Right kidney (tissue), 9 donors: ENCODE measurements at places on chromosomes 7 and 10.

DNA sequence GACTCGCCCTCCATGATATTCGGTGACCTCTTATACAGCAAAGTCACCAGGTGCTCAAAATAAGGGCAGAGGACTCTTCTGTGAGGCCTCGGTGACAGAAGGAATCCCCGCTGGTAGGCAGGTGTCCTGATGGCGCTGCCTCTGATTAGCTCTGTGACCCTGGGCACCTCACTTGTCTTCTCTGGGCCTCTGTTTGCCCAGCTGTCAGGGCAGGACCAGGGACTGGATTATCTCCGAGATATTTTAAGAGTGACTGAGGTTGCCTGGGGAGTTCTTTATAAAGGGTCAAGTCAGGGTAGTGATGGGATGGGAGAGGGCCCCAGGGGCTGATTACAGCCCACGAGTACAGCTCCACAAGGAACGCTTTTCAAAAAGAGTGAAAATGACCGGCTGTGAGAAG is 70.9 kb upstream of the SAMD8 start:
- DNase-seq: no peak

GRCh38 chr10:79097021-79097872 is 28.5 kb downstream of the ZMIZ1 start:
- no peak for DNase-seq

DNA sequence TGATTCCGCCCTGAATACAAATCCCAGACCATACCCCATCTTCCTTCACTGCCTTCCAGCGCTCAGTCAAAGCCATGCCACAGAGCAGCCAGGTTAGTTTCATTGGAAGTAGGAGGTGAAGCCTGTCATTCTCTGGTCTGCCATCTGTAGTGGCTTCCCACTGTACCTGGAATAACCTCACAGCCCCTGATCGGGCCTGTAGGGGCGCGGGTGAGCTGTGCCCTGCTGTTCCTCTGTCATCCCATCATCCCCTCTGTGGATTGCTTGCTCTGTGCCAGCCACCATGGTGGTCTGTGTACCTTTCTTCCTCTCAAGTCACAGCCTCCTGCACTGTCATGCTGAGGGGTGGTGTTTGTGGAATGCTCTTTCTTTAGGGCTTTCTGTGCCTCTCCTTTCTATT is 155.1 kb downstream of the ZNF22 start:
- no peak for DNase-seq

DNA sequence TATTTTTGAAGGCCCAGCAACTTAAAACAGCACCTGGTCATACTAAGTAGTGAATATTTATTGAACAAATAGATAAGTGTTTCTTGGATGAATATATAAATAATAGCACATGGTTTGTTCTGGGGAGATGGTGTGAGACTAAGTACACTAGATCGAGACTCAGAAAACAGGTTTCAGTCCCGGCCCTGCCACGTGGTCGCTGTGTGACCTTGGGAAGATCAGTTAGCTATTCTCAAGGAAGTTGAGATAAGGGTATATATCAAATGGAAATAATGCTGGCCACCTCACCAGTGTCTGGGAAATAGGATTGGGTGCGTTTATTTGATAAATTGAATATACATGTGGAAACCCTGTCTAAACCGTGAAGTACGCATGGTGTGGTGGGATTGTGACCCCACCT is 354.6 kb downstream of the SDK1 start:
- no peak for DNase-seq

DNA sequence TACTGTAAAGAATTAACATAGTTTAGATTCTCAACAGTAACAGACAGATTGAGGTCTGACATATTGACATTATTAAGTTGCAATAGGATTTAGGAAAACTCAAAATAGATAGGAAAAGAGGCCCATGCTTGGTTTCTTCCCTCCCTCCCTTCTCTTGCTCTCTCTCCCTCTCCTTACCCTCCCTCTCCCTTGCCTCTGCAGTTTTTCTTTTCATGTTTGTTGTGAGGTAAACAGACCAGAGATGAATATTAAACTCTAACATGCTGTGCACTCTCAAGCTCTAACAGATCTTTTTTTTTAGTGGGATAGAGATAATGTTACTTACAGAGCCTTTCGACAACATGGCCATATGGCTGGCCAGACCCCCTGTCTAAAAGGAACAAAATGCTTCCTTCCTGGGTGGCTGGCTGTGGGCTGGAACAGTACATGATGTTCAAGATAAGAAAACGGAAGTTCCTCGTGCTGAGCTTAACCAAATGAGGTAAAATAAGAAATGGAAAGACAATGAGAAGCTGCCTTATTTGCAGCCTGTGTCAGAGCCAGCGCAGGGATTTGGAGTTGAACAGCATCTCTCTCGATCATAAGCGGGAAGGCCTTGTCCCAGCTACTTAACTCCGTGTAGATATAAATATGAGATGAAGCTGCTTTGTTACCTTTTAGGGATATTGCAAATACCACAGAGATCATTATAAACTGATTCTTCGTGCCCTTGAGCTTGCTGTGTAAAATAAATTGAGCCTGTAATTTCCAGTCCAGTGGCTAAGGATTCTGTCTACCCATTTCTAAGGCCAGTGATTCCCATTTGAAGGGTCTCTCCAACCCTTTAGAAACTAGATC is 391.9 kb upstream of the NPVF start:
- DNase-seq: no peak

- no peak for DNase-seq
Observed at GRCh38 chr10:133235932-133236331, 1.7 kb upstream of the VENTX start.

DNA sequence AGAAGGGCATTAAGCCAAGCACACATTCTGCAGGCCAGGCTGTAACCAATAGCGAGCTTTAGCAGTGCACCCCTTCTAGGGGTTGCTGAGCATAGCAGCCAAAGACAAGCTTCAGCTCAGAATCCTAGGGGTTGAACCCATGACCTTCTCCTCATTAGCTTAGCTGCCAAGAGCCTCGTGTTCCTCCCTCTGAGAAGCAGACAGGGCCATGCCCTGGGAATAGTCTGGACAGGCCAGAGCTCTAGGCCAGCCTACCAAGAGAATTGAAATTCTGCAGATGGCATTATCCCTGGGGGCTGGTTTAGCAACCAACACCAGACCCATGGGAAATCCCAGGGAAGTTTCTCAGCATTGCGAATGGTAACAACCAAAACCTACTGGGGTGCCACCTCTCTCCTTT is 77.2 kb downstream of the PLXNA4 start:
- no peak for DNase-seq

- no peak for DNase-seq
Observed at GRCh38 chr7:25240340-25240739, 12.1 kb upstream of the NPVF start.

GRCh38 chr10:100506596-100507356 is 12.9 kb downstream of the SEC31B start:
- no peak for DNase-seq

DNA sequence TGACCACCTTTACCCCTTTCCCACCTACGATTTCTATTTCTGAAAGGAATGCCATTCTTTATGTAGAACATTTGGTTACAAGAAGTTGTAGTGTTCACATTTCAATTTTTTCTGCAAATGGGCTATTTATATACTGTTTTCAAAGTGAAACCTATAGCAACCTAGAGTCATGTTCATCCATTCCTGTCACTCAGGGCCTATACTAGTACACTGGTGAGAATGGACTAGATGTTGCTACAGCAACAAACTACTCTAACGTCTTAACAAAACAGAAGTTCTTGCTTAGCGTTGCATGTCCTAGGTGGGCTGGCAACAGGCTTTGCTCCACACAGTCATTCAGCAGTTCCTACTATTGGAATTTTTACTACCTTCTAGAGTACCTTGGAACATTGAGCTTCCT is 16.3 kb downstream of the CASD1 start:
- DNase-seq: no peak

GRCh38 chr10:11395581-11396310 is 215.7 kb downstream of the USP6NL start:
- no peak for DNase-seq
